ENCODE measurements at places on chromosomes 5 and 9.

- no peak for DNase-seq
These were observed 130.6 kb upstream of the EPB41L4A start for GRCh38 chr5:112549605-112550166.

DNA sequence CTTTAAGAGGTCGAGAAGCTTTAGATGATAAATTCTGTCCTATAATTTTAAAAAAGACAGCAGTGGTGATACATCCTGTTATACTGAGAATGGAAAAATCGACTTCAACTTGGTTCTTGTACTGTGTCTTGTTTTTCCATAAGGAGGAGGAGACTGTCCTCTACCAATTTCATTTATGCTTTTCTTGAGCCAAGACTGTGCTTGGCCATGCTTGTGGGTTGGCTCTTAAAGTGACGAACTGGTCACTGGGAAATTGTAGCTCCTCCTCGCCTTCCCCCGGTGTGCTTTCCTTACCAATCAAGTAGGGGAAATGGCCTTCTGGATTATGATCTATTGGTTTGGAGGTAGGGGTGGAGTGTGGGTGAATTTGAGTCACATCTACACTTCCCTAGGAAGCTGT lies 67.1 kb upstream of the HSPB3 start:
- DNase-seq: no peak

DNA sequence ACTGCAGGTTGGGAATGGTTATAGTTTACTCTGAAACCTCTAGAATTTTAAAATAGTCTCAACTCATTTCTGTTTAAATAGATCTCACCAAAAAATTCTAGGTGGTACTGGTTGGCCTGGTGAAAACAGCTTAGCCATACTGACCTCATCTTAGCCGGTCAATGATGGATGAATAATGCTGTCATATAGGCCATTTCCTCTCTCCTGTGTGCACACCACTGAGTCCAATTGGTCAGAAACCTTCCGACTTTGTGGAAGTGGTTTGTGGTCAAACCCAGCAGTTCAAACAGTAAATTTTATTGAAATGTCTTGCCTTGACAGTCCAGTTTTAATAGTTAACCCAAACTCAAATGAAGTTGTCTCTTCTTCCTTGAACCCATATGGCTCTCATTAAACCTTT lies 98.6 kb downstream of the GIN1 start:
- no peak for DNase-seq

DNA sequence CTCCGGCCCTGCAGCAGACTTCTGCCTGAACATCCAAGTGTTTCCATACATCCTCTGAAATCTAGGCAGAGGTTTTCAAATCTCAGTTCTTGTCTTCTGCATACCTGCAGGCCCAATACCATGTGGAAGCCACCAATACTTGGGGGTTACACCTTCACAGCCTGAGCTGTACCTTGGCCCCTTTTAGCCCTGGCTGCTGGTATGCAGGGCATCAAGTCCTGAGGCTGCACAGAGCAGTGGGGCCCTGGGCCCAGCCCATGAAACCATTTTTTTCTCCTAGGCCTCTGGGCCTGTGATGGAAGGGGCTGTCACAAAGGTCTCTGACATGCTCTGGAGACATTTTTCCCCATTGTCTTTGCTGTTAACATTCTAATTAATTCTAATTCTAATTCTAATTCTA lies 680.6 kb downstream of the ELAVL2 start:
- no peak for DNase-seq

GRCh38 chr5:55763746-55764420 lies 26.0 kb downstream of the DDX4 start:
- DNase-seq: peak; percentile 34

GRCh38 chr5:128965638-128966302 lies 482 bp downstream of the SLC27A6 start:
- DNase-seq: no peak

GRCh38 chr5:116861666-116862065 lies 287.0 kb upstream of the SEMA6A start:
- no peak for DNase-seq

DNA sequence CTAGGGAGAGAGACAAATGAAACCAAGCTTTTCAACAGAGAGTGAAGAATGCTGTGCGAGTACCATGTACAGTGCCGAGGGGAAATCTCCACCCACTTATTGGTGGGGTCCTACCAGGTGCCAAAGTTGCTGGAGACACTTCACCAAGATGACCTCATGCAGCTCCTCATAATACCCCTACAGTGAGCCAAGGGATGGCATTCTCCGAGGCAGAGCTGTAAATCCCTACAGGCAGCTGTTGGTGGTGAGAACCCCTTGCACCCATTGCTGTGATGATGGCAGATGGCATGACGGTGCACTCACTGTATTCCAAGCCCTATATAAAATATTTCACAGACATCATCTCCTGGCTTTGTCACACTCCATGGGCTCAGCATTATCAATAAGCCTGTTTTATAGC lies 464.9 kb downstream of the SPOCK1 start:
- DNase-seq: no peak

GRCh38 chr5:150862070-150862469 lies 15.7 kb downstream of the IRGM start:
- DNase-seq: no peak

- DNase-seq: no peak
These were observed 25.4 kb upstream of the ANXA6 start for GRCh38 chr5:151182976-151183375.

GRCh38 chr5:137598399-137598798 lies 99.3 kb upstream of the SPOCK1 start:
- DNase-seq: no peak

- DNase-seq: peak; percentile 93
These were observed at the start of gene TTF1 for GRCh38 chr9:132406554-132407122. Gene TTF1 (minus strand): TSS chr9:132406840. CDS start chr9:132402821, 4,019 bp downstream.

DNA sequence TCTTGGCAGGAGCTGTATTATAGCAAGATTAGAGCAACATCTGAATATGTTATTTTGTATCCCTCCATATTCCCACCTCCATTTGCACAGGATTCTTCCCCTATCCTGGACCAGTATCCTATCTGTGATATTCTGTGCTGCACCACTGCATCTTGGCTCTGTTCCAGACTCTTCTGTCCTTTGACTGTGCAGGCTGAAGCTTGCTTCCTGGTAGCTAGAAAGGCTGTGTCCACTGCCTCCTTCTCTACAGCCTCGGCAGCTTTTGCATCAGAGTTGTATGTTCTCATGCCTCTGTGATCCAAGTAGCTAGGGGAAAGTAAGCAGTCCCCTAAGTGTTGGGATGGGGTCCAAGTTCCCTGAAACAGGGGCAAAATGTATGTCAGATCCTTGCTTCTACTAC lies 104.1 kb downstream of the GAS1 start:
- no peak for DNase-seq

- no peak for DNase-seq
These were observed 110.1 kb downstream of the INSYN2B start for GRCh38 chr5:169870211-169870610.

- DNase-seq: no peak
These were observed 5.5 kb downstream of the OR1Q1 start for GRCh38 chr9:122619996-122620395.

- peak; percentile 66 for DNase-seq
These were observed 754 bp downstream of the ZFR start for GRCh38 chr5:32443541-32444430.
